ENCODE measurements at places on chromosomes 6 and 20.

DNA sequence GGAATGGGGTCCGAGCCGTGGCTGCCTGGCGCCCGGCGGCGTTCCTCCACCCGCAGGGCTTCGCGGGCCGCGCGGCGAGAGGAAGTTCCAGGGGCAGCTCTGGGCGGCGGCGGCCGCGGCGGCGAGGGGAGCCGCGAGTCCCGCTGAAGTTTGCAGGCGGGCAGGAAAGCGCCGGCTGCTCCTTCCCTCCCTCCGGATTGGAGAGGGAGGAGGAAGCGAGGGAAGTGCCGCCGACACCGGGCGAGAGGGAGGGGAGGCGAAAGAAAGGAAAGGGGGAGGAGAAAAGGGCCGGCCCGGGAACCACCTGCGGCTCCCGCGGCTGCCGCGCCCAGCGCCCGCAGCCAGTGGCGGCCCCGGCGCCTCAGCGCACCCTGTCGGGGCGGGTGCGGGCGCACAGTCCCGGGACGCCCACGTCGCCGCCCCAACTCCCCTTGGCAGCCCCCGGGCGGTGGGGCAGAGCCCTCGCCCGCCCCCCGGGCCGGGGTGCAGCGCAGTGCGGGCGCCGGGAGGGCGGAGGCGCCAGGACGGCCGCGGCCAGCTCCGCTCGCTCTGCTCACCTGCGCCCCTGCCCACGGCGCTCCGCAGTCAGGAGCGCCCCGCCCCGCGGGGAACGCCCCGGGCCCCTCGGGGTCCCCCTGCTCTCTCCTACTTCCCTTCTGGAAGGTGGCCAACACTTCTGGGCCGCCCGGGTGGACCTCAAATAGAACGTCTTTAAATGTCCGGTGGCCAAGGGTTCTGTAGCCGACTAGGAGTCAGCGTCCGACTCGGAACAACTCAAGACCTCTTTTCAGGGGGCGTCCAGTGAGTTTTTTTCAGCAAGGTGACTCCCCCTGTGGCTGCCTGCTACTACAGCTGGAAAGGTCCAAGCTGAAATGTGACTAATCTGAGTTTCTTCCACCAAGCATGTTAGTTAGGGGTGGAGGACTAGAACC, 80.3 kb upstream of the CCDC28A start:
- peak; percentile 67 for DNase-seq

- DNase-seq = no peak
Measured at GRCh38 chr6:147905711-147906110, 397.2 kb downstream of the SAMD5 start.

DNA sequence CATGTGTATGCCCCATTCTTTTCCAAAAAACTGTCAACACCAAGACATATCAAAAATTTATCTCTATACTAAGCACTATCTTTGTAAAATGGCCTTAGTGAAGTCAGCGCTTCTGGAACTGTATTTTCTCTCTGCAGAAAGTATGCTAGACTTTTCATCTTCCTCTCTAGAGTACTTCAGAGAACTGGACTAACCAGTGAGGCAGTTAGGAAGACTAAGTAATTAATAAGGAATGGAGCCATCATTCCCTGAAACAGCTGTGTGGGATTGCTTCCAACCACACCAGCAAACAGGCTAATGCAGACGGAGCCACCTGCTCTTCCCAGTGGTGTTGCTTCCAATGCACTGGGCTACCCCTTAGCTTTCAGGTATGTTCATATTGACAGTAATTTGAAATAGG, 169.1 kb upstream of the FUT9 start:
- no peak for DNase-seq

DNA sequence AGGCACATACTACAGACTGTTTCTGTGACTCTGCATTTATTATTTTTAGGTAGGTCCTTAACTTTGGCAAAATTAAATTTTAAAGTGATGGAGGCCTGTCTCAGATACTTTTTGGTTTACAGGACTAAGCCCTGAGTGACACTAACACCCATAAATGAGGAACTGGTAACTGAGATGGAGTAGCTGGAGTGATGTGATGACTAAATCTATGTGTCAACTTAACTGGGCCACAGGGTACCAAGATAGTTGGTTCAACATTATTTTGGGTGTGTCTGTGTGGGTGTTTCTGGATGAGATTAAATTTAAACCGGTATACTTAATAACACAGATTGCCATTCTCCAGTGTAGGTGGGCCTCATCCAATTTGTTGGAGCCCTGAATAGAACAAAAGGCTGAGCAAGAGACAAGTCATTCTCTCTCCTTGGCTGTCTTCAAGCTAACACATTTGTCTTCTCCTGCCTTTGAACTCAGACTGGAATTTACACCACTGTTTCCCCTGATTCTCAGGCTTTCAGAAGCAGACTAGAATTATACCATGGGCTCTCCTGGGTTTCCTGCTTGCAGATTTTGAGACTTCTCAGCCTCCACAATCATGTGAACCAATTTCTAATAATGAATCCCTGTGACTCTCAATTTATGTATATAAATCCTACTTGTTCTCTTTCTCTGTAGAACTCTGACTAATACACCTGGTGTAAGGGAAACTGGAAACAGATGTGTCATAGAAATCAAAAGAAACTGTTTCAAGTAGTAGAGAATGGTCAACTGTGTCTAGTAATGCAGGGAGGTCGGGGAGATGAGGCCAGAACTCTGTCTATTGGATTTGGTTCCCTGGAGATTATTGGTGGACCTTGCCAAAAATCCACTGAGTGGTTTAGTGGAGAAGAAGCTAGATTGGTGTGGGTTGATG, 579.2 kb downstream of the EPM2A start:
- no peak for DNase-seq

DNA sequence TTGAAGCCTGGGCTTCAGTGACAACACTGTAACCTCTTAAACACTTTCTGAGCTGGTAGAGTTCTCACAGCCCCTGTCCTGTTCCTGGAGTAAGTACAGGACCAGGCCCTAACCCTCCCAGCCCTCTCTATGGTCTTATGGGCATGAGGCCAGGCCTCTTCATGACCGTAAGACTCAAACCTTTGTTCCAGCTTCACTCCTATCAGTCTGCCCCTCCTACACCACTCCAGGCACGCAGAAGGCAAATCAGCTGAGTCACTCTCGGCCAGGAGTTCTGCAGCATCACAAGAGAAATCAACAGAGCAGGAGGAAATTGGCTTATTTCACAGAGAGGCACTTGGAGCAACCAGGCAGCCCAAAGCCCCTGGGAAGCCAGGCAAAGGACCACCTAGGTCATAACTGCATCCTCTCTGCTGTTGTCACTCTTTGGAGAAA, 25.3 kb upstream of the CHD6 start:
- DNase-seq = no peak

DNA sequence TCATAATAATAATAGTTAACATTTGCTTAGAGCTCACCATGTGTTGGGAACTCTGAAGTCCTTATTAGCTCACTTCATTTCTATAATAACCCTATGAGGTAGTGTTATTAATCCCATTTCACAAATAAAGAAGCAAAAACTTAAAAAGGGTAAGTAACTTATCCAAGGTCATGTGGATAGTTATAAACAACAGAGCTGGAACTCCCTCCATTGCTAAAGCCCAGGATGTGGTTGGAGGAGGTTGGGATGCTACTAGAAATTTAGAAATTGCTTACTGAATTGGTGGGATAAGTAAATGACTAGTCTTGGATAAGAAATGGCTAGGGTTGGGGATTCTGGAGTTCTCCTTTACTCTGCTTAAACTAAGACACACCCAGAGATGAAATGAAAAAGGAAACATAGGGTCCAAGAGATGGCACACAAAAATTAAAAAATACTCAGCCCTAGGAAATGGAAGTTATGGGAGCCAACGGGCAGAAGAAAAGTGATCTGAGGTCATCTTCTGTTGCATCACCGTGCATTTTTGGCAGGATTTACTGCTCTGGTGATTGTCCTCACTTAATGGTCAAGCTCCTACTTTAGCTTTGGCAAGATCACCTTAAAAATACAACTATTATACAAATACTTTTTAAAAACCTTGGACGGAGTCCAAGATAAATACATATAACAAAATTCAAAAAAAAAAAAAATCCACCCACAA, 7.7 kb upstream of the CLIC5 start:
- DNase-seq = no peak

- DNase-seq = no peak
Measured at GRCh38 chr6:96841345-96841744, 4.1 kb upstream of the GPR63 start.

DNA sequence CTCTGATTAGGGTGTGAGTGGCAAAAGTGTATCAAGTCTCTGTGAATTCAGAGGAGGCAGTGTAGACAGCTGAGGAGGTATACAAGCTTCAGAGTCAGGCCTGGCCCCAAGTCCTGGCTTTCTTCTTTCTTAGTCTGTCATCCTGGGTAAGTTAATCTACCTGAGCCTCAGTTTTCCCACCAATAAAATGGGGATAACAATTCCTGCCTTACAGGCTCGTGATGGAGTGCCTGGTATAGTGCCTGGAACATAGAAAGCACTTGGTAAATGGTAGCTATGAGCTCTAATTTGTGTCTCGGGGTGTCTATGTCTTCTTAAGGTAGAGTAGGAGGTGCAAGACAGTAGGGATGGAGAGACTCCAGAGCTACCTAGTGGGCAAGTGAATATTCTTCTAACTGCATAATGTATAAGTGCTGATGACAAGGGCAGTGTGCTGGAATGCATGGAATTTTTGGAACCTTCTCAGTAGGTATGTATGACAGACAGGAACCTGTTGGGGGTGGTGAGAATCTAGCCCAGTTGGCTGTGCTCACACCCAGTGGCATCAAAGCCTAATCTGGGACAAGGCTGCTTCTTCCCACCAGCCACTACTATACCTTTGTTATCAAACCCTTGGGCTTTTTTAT, 4.0 kb upstream of the SCUBE3 start:
- no peak for DNase-seq

- no peak for DNase-seq
Measured at GRCh38 chr6:95230071-95230740, 347.1 kb upstream of the MANEA start.

DNA sequence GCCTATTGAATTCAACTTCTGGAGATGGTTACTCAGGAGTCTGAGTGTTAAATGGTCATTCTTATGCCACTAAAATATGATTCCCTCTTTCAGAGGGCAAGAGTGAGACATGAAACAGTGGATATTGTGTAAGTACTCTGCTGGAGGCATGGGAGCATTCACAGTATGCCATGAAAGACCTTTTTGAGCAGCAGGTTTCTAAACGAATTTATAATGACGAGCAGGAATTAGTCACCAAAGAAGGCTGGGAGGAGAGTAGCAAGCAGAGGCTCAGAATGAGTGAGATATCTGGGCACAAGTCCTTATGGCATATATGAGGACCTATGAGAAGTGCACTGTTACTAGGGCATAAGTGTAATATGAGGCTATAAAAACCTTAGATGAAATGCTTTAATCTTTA, 10.9 kb upstream of the MYB start:
- DNase-seq = no peak

DNA sequence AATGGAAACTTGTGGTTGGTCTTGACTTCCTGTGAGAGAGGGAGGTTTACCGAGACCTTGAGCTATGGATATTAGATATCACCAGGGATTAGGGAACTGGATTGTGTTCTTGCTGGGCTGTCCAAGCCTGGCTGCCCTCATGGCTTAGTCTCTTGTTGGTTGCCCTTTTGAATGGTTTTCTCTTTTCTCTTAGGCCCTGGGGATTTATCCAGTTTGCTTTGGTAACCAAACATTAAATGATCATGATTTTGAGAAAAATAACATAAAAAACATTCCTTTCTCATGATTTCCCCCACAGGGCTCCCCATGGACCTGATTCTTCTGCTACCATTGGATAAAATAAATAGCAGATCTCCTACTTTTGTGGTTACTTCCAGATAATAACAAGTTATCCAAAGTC, 306.4 kb upstream of the RNF217 start:
- no peak for DNase-seq

All from germinal center (tissue), 1 donor.